Fibroblast of skin of right biceps (primary cell): ENCODE measurements at places on chromosomes 11 and 22.

DNA sequence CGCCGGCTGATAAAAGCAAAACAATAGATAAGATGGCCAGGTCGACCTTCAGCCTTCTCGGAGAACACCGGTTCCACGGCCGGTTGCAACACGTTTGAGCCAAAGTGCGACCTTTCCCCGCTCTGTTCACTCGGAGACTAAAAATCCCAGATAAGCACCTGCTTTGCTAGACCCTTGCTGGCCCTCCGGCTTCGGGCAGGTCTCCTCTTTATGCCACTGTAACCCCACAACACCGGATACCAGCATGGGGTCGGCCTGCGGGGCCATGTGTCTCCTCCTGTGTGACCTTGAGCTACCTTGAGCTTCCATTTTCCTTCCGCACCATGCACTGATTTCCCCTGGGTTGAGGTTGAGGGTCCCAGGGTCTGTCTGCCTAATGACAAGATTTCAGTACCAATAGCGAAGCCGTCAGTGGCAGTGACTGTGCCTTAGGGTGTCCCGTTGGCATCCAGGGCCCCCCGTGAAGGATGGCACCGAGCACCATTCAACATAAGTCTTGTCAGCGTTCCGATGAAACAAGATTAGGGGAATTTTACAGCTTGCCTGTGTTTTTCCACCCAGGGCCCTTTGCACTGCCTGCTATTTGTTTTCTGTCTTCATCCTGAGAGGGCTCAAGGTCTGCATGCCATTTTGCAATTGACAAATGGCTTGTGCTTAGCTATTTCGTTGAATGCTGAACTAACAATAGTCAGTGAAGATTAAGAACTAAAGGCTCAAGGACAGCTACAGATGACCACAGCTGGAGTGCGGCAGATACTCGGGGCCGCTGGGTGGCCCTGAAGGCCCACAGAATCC, 118.6 kb downstream of the KCNQ1 start:
- no peak for DNase-seq

DNA sequence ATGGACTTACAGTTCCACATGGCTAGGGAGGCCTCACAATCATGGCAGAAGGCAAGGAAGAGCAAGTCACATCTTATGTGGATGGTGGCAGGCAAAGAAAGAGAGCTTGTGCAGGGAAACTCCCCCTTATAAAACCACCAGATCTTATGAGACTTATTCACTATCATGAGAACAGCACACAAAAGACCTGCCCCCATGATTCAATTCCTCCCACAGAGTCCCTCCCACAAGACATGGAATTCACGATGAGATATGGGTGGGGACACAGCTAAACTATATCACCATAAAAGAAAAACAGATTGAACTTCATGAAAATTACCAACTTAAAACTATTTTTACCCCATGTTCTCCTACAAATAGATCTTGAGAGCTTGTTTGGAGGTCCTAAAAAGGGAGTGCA, 19.6 kb downstream of the ENTHD1 start:
- no peak for DNase-seq

GRCh38 chr11:63610604-63611394, 3.4 kb downstream of the PLAAT3 start:
- peak; percentile 10 for DNase-seq

GRCh38 chr11:124454552-124454951, 9.1 kb upstream of the OR8B8 start:
- no peak for DNase-seq

GRCh38 chr22:17576470-17576869, 13.2 kb downstream of the SLC25A18 start:
- peak; percentile 93 for DNase-seq

DNA sequence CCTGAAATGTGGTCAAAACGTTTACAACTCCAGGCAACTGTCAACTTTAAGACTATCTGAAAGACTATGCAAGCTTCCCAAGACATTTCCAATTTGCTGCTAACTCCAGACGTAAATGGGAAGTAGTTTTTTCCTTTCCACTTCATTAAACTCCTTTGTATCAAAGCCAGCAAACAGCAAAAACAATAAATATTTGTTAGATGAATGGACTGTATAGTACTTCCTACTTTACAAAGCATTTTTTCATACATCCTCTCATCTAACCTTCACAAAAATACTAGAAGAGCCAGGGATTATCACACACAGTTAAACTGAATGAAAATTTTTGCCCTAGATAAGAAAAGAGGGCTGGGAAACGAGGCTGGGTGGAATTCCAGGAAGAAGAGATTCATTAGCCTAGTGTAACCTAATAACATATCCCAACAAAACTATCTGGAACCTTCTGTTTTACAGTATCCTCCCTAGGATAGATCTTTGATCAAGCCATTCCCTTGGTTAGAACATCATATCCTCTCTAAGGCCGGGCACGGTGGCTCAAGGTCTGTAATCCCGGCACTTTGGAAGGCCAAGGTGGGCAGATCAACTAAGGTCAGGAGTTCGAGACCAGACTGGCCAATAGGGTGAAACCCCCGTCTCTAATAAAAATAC, 10.4 kb downstream of the NUP98 start:
- no peak for DNase-seq

- no peak for DNase-seq
These were observed 273.9 kb downstream of the TBC1D22A start for GRCh38 chr22:47036352-47036751.

DNA sequence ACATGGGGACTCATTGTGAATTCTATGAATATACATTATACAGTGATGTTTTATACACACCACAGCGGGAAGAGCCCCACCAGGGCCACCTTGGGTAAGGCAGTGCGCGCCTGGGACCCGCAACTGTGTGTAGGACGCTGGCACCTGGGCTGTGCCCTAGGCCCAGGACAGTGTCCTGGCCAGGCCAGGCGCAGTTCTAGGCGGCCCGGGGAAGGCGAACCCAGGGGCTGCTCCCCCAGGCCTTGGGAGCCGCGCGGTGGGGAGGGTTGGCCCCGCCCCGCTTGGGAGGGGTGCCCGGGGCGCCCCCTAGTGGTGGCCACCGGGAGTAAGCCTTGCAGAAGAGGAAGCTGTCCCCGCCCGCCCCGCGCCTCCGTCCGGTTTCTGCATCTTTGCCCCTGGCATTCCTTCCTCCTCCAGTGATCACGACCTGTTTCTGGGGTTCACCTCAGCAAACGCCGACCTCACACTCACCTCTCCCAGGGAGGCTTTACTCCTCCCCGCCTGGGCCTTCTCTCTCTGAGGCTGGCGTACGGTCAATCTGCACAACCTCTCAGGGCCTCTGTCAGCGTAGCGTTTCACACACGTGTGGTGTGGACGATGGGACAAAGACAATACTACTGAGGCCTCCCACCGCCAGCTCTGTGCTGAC, 9.5 kb upstream of the EHD1 start:
- peak; percentile 64 for DNase-seq

DNA sequence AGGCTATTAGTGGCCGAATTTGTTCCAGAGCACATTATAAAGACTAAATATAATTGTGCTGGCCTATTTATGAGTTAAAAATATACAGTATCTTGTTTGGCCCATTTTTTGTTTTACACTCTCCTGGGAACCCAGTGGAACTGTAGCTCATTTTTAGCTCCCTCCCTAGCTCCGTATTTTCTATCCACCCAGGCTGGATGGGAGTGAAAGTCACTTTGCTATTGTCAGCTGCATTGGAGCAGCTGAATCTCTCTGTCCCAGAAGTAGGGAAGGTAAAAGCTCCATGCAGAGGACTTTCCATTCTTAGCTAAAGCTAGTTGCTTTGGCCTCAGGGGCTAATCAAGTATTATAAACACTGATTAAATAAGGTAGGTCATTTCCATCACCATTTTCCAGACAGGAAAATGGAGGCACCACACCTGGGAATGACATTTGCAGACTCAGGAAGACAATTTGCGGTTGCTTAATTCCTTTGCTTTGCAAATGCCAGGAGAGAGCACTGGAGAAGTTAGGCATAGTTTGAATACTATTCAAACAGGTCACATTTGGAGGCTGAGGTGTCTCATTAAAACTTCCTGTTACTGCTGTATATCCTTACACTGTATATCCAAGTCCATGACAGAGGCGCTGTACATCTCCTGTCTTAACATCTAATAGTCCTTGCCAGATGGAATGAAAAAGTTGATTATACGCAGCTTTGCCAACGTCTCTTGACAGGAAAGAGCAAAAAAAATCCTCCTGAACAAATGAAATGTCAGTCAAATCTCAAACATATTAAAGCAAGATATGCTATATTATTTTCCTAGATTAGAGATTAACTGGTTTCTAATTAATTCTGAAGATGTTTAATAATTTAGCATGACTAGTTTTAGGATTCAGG, 338.1 kb upstream of the KIRREL3 start:
- DNase-seq: no peak

GRCh38 chr11:67273260-67273990, 7.2 kb downstream of the GRK2 start:
- DNase-seq: no peak

DNA sequence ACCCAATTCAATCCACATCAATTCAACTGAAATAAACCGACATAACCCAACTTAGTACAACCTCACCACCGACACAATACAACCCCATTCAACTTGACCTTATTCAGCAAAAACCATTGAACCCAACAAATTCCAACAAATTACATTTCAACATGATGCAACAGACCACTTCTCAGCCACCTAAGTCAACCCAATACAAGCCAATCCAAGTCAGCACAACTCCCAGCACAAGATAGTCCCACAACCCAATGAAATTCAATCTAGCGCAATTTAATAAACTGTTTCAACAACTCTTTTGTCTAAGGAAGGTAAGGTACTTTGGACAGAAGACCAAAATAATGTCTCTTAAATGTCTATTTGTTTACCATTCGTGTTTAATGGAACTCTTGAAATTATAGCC, 226.0 kb downstream of the MIAT start:
- DNase-seq: no peak

- DNase-seq: no peak
These were observed 1237.9 kb downstream of the FAM181B start for GRCh38 chr11:81495699-81496292.

- no peak for DNase-seq
These were observed 23.2 kb downstream of the P2RY2 start for GRCh38 chr11:73241300-73241699.

DNA sequence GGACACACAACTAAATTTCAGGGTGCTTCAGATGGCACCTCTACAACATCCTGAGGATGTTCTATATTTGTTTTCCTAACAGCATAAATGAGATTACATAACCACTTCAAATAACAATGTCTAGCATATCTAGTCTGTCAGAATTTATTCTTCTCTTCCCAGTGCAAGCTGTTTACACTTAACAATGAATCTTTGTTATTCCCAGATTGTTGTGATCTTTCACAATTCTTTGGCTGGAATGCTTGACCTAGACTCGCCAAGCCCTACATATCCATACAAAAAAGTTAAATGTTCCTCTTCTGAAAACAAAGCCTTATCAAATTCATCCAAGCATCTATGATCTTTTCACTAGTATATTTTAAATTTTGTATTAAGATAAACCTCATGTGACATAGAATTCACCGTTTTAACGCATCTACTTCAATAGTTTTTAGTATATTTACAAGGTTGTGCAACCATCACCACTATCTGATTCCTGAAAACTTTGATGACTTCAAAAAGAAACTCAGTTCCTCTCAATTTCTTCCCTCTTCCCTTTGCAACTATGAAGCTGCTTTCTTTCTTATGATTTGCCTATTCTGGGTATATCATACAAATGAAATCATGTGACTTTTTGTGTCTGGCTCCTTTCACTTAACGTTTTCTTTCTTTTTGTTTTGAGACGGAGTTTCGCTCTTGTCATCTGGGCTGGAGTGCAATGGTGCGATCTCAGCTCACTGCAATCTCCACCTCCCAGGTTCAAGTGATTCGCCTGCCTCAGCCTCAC, 61.7 kb upstream of the CHRNA10 start:
- DNase-seq: no peak

DNA sequence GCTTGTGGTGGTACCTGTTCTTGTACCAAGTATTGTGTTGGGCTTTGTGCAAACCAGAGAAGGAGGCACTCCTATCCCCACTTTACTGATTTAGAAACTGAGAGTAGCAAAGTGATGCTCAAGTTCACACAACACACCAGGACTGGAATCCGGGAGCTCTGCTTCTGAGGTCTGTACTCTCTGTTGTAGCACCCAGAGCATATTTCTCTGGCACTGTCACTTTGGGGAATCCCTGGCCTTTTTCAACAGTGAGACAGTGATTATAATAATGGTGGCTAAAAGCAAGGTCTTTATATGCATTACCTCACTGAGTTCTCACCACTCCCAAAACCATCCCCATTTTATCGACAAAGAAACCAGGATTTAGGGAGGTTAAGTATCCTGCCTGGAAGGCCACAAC, 362.4 kb downstream of the TENM4 start:
- DNase-seq: no peak

- no peak for DNase-seq
These were observed 7.2 kb downstream of the UPK3A start for GRCh38 chr22:45291931-45292290.

GRCh38 chr11:118837868-118838267, 45.8 kb upstream of the CXCR5 start:
- no peak for DNase-seq

GRCh38 chr22:36332623-36333332, 55.0 kb downstream of the MYH9 start:
- peak; percentile 84 for DNase-seq

DNA sequence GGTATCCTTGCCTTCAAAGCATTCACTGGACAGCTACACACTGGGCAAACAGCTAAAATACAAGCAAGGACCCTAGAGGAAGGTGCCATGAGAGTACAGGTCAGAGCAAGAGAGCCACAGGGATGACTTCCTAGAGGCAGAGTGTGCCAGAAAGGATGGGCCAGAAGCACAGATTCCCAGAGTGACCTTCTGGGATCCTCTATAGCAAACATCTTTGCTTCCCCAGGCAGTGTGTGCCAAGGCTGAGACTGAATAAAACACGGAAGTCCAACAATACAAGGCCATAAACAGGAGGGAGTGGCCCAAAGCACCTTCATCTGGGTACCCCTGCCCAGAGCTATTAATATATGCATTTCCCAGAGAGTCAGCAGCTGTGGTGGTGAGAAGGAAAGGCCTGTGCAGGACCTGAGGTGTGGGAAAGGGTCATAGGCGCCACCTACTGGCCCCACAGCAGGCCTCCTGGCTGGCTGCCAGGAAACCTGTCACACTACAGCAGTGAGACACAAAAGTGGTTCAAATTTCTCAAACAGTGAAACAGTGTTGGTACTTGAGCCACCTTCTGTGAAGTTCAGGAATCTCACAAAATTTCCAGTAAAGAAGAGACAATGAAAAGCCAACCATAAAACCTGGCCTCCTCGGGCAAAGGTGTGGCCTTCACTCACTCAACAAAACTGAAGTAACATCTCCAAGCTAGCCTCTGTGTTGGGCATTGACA, 20.3 kb downstream of the CLPB start:
- DNase-seq: peak; percentile 75
